ENCODE measurements at places on chromosomes 11 and 22. TPM values are rescaled to one million over a fixed set of nuclear protein-coding genes. Genes with fewer than 3 reads are reported as not detected.
A peak's percentile ranks its signal among the peaks of the same experiment; 100 is the strongest.

- no peaks in the 10 kb centered on the region for H3K36me3 ChIP-seq
- no peak overlapping the region for H3K4me3 ChIP-seq
- H3K4me1 ChIP-seq: no peaks in the 10 kb centered on the region
- H3K27ac ChIP-seq: no peak overlapping the region
Observed at GRCh38 chr11:116698080-116698479, 74.7 kb downstream of the BUD13 start.

VPS26B gene
- 35.7 TPM for total RNA-seq

DNA sequence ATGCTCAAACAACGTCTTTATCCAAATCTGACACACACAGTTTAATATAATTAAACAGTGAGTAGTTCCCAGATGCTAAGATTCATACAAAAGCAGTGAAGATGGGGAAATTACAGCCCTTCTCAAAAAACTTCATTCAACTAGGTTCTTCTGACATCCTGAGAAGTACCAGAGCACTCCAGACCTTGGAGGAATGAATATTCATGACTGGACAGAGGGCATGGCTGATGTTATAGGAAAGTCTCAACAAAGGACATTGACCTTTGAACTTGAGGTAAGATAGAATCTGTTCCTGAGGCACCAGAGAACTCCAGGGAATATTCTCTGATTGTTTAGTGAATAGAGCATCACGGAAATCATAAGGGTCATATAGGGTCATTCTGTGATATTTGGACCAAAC is 106.4 kb upstream of the SLC5A12 start:
- no peaks in the 10 kb centered on the region for H3K36me3 ChIP-seq
- no peak for DNase-seq
- H3K4me3 ChIP-seq: no peak overlapping the region

GRCh38 chr11:10856689-10857458 is 979 bp downstream of the ZBED5 start:
- H3K27me3 ChIP-seq: no peaks in the 10 kb centered on the region
- H3K36me3 ChIP-seq: peaks cover 5% of the 10 kb centered on the region
- peaks cover 49% of the 10 kb centered on the region for H3K4me1 ChIP-seq
- peak overlapping the region; percentile 71 for H3K4me3 ChIP-seq

GRCh38 chr11:128901653-128902514 is 10.7 kb downstream of the KCNJ5 start:
- H3K4me3 ChIP-seq: no peak overlapping the region
- H3K27ac ChIP-seq: no peak overlapping the region
- no peak for DNase-seq
- no peaks in the 10 kb centered on the region for H3K36me3 ChIP-seq
- H3K27me3 ChIP-seq: no peaks in the 10 kb centered on the region

DNA sequence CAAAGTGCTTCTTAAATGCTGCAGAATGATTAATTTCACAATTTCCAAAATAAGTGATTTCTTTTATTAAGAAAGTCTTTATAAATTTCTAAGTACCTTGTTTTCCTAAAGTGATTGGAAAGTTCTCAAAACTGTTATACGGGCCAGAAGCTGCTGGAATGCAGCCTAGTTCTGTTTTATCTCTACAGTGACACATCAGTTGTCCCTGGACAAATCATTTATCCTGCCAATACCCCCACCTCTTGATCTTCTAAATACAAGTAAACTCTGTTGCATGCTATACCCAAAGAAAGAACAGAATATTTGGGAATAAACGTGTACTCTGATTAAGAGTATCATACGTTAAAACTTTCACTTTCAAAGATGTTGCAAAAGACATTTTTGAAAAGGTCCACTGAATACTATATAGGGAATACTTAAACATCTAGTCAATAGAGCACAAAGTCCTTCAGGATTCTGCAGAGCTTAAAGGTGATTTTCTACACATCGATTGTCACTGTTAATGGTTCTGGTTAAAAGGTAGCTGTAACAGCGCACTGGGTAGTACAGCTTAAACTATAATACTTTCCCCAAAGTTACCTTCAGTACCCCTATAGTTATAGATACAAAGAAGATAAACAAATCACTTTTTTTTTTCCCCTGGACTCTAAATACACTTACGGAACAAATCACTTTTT is 92.1 kb upstream of the APOA1 start:
- no peak for DNase-seq
- H3K4me1 ChIP-seq: peaks cover 41% of the 10 kb centered on the region
- peak overlapping the region; percentile 35 for H3K4me3 ChIP-seq
- H3K36me3 ChIP-seq: peaks cover 12% of the 10 kb centered on the region
- no peaks in the 10 kb centered on the region for H3K27me3 ChIP-seq
- H3K27ac ChIP-seq: peak overlapping the region; percentile 66

DNA sequence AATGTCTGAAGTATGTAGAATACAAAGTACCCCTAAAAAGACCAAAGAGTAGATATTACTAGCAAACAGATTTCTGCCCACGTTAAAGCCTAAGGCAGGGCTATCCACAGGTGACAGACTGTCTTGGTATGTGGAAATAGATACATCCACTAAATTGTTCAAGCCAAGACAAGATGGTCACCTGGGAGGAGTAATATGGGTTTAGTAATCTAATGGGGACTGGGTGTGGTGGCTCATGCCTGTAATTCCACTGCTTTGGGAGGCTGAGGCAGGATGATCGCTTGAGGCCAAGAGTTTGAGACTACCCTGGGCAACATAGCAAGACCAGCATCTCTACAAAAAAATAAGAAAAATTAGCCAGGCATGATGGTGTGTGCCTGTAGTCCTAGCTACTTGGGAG is 7.5 kb downstream of the SGSM3 start:
- DNase-seq: no peak
- H3K4me1 ChIP-seq: peaks cover 3% of the 10 kb centered on the region
- H3K4me3 ChIP-seq: no peak overlapping the region
- H3K36me3 ChIP-seq: no peaks in the 10 kb centered on the region
- H3K27me3 ChIP-seq: no peaks in the 10 kb centered on the region
- no peak overlapping the region for H3K27ac ChIP-seq

- H3K4me1 ChIP-seq: no peaks in the 10 kb centered on the region
- no peak overlapping the region for H3K27ac ChIP-seq
- no peak overlapping the region for H3K4me3 ChIP-seq
- no peak for DNase-seq
Observed at GRCh38 chr22:36902143-36902926, 11.1 kb upstream of the CSF2RB start.

OLFML1 gene
- 14.7 TPM for total RNA-seq

- DNase-seq: no peak
- no peaks in the 10 kb centered on the region for H3K36me3 ChIP-seq
- H3K27me3 ChIP-seq: peaks cover 8% of the 10 kb centered on the region
- no peak overlapping the region for H3K4me3 ChIP-seq
- no peaks in the 10 kb centered on the region for H3K4me1 ChIP-seq
- no peak overlapping the region for H3K27ac ChIP-seq
Observed at GRCh38 chr11:133531458-133531857, 843 bp downstream of the OPCML start.

DNA sequence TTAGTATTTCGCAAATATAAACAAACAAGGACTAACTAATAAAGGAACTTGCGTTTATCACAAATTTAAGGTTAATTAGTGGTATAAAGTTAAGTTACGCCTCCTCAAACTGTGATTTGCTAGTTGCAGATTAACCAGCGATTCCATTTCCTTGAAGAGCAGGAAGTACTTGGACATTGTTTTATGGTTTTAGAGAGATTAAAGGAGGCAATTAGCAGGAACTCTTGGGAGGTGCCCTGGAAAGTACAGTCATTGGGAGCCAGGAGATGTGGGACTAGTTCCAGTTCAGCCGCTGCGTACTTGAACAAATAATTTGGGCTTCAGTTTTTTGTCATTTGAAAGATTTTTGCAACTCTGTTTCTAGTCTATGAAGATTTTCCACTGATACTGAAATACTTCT is 3.3 kb downstream of the FAM118B start:
- H3K27me3 ChIP-seq: no peaks in the 10 kb centered on the region
- no peak overlapping the region for H3K4me3 ChIP-seq
- DNase-seq: no peak
- H3K4me1 ChIP-seq: peaks cover 17% of the 10 kb centered on the region

DNA sequence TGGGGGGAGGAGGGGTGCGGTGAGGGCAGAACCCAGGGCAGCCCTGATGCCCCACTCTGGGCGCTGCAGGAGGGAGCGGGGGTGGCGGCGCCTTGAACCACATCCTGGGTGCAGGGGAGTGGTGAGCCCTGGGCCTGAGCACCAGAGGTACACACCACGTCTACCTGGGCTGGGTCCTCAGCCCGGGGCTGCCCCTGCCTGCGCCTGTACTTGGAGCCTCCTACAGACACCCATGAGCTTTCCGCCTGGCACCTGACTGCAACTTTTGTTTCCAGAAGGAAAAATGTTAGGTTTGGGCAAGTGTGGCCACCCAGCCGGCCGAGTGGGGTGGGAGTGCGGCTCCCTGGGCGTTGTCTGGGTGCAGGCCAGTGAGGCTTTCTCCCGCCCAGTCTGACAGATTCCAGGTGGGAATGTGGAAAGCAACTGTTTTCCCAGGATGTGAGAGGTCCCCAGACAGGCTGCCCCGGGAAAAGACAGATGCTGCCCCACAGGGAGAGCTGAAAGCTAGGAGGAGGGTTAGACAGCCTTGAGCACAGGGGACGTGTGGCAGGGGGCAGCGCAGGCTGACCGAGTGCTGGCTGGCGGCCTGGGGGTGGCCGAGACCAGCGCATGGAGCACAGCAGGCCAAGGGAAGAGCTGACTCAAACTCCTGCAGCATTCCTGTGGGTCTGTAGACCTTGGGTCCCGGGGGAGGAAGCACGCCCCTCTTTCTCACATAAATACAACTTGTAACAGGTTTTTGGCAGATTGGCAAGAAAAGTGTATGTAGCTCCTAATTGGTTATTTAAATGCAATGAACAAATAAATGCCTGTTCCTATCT is 44.1 kb downstream of the GNB1L start:
- peak; percentile 56 for DNase-seq
- no peak overlapping the region for H3K4me3 ChIP-seq
- peaks cover 6% of the 10 kb centered on the region for H3K36me3 ChIP-seq
- no peaks in the 10 kb centered on the region for H3K4me1 ChIP-seq

FAM89B gene
- total RNA-seq: 61.2 TPM

DNA sequence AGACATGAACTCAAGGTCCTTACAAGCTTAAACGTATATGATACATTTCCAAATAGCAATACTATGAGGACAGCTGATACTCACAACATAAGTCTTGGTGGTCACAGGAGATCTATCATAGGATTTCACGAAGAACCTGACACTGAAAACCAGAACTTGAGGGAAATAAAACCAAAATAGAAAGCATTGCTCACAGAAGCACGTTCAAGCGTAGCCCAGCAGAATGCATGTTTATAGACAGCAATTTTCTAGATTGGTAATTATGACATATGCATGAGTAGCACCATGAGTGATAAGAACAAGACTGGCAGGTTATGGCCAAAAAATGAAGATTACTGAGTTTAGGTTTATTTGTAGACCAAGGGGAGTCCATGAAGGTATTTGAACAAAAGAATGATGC is 243.5 kb downstream of the ETS1 start:
- H3K36me3 ChIP-seq: no peaks in the 10 kb centered on the region
- no peak overlapping the region for H3K27ac ChIP-seq
- H3K4me3 ChIP-seq: no peak overlapping the region

DNA sequence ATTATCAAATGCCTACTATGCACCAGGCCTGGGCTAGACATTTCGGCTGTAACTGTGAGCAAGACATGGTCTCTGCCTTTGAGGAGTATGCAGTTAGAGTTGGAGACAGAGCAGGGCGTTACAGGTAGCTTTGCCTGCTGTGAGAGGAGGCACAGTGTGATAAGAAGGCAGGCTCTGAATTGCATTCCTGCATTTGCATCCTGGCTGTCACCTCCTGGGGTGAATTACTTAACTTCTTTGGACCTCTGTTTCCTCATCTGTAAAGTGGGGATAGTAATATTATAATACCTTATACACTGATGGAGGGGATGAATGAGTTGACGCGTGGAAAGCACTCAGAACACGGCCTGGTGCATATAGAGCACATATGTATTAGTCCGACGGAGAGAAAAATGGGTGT is 118.1 kb upstream of the ARHGAP20 start:
- H3K36me3 ChIP-seq: no peaks in the 10 kb centered on the region
- H3K27me3 ChIP-seq: no peaks in the 10 kb centered on the region
- H3K4me3 ChIP-seq: no peak overlapping the region
- no peak overlapping the region for H3K27ac ChIP-seq
- no peaks in the 10 kb centered on the region for H3K4me1 ChIP-seq

OR52E8 gene
- total RNA-seq: not detected

DNA sequence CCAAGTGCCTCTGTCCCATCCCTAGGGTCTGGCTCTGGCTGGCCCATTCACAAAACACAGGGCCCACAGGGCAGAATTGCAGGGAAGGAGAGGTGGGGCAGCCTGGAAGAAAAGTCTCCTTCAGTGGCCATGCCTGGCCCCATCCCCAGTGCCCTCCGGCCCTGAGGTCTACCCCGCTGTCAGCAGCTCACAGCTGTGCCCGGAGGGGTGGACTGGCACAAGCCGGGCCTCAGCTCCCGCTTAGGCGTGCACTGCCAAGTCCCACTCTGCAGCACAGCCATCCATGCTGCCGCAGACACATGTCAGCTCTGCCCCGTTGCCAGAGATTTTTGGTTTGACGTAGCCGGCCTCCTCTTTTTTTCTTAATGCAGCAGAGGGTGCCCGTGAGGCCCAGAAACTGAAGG is 3.9 kb upstream of the SCN2B start:
- H3K4me1 ChIP-seq: peaks cover 24% of the 10 kb centered on the region
- H3K27ac ChIP-seq: peak overlapping the region; percentile 29
- H3K27me3 ChIP-seq: no peaks in the 10 kb centered on the region
- DNase-seq: peak; percentile 84
- H3K36me3 ChIP-seq: no peaks in the 10 kb centered on the region

DNA sequence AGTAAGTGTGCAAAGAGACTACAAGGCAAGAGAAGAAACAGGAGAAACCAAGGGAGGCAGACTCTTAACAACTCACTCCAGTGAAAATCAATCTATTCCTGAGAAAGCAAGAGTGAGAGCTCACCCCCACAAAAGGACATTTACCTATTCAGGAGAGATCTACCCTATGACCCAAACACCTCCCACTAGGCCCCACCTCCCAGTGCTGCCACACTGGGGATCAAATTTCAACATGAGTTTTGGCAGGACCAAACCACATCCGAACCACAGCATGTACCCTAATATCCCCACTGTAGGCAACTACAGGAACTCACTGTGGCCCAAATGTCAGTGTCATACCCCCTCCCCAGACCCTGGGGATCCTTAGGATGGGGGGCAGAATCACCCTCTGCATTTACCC is 526.2 kb upstream of the B3GAT1 start:
- no peaks in the 10 kb centered on the region for H3K27me3 ChIP-seq
- H3K4me3 ChIP-seq: no peak overlapping the region
- H3K36me3 ChIP-seq: no peaks in the 10 kb centered on the region
- H3K27ac ChIP-seq: no peak overlapping the region
- DNase-seq: no peak

- no peak for DNase-seq
- no peak overlapping the region for H3K27ac ChIP-seq
- H3K4me3 ChIP-seq: no peak overlapping the region
- no peaks in the 10 kb centered on the region for H3K36me3 ChIP-seq
- no peaks in the 10 kb centered on the region for H3K4me1 ChIP-seq
Observed at GRCh38 chr22:49508561-49508960, 319.1 kb downstream of the BRD1 start.

- no peak overlapping the region for H3K4me3 ChIP-seq
- peaks cover 37% of the 10 kb centered on the region for H3K27me3 ChIP-seq
- DNase-seq: no peak
- H3K27ac ChIP-seq: no peak overlapping the region
Observed at GRCh38 chr11:65787649-65788622, 1.1 kb downstream of the OVOL1 start.

GRCh38 chr11:118342503-118343161 is at the start of gene CD3D:
Gene CD3D, minus strand, starts transcription at chr11:118342705. Its CDS starts 98 bp downstream, at chr11:118342607.
- no peaks in the 10 kb centered on the region for H3K36me3 ChIP-seq
- no peaks in the 10 kb centered on the region for H3K27me3 ChIP-seq
- no peaks in the 10 kb centered on the region for H3K4me1 ChIP-seq
- H3K4me3 ChIP-seq: no peak within 1 kb of the TSS

GRCh38 chr22:43446037-43446803 is 34.4 kb downstream of the MPPED1 start:
- no peak for DNase-seq
- H3K36me3 ChIP-seq: no peaks in the 10 kb centered on the region
- no peak overlapping the region for H3K27ac ChIP-seq
- H3K4me3 ChIP-seq: no peak overlapping the region
- no peaks in the 10 kb centered on the region for H3K4me1 ChIP-seq
